ENCODE measurements at places on chromosomes 12 and 14.

- DNase-seq = no peak
Measured at GRCh38 chr14:50631408-50631821, 36.7 kb downstream of the SAV1 start.

- DNase-seq = no peak
Measured at GRCh38 chr14:76950055-76951020, 78.2 kb downstream of the IRF2BPL start.

GRCh38 chr12:93122569-93123091 is 193.5 kb upstream of the EEA1 start:
- DNase-seq = no peak

- DNase-seq = no peak
Measured at GRCh38 chr12:74349925-74350324, 187.7 kb upstream of the ATXN7L3B start.

GRCh38 chr12:43072431-43072830 is 479.6 kb downstream of the ADAMTS20 start:
- no peak for DNase-seq

DNA sequence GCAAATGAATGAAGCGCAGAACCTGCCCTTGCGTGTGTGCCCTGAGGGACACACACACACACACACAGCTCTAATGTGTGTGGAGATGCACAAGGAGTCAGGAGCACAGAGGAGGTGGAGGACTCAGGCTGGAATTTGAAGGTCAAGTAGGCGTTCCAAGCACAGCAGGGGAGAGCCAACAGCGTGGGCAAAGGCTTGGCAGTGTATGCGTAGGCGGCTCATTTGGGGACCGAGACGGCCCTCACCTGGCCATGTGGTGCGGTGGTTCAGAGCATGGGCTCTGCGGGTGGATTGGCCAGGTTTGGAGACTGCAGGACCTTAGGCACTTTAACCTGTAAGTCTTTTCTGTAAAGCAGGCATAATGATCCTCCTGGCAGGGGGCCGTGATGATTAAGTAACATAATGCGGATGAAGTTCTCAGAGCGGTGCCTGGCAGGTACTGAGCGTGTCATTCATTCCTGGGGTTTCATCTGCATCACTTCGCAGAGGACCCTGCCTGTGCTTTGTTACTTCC is 69.5 kb upstream of the SLC24A4 start:
- DNase-seq = no peak

DNA sequence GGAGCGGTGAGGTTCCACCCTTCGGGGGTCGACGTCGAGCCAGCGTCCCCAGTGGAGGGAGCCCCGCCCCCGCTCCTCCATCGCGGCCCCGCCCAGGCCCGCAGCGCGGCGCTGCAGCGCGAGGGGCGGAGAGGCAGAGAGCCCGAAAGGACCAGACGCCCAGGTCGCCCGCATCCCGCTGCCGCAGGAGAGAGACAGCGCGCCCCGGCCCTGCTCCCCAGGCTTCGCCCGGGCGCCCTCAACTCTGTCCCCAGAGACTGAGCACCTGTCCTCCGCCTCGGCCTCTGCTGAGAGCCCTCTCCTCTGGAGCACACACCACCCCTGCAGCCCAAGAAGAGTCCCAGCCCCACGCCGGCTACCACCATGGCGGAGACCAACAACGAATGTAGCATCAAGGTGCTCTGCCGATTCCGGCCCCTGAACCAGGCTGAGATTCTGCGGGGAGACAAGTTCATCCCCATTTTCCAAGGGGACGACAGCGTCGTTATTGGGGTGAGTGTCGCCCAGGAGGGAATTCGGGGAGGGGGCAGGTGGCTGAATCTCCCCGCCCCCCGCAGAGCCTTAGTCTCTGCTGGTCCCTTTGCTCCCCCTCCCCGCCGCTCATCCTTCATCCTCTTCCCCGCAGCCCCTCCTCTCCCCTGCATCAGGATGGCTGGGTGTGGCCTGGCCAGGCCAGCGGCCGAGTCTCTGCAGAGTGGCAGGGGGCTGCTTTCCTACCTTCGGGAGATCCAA is at the start of gene KIF5A:
Gene KIF5A, plus strand, starts transcription at position 136 of the 732 bp plus-strand sequence. Its CDS starts 228 bp downstream, at position 364.
- DNase-seq = no peak

DNA sequence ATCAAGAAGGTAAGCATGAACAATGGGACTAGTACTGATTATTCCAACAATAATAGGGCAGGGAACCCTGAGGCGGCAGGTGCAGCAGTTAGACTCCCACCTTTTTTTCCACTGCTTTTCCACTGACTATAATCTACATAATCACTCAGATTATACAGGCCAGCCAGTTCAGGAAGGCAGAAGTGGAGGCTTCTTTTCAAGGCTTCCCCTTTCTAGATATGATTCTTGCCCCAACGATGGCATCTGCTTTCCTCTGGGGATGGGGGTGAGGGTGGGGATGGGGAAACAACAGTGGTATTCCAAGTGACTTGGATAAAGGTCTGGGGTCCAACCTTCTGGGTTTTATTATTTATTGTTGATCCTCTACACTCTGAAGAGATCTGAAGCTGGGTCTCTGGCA is 331 bp downstream of the NCKAP1L start:
- DNase-seq = no peak

- no peak for DNase-seq
Measured at GRCh38 chr14:75725481-75725880, 64.4 kb downstream of the TTLL5 start.

DNA sequence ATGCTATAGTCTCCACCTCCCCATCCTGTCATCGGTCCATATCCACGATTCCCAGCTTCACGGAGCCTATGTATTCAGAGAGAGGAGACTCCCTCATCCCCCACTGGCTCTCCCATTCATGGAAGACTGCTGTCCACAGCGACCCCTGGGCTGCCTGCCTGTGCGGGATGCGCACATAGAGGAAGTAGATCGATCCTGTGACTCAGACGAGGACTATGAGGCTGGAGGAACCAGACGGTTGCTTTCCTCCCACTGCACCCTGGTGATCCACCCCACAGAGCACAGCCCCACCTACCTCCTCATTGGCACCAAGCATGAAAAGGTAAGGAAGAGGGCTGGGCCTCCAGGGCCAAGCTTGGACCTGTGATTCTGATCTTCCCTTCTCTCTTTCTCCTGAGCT is 24.4 kb downstream of the PIGH start:
- DNase-seq = peak; percentile 40

- no peak for DNase-seq
Measured at GRCh38 chr14:58054100-58054499, 97.9 kb downstream of the ARMH4 start.

DNA sequence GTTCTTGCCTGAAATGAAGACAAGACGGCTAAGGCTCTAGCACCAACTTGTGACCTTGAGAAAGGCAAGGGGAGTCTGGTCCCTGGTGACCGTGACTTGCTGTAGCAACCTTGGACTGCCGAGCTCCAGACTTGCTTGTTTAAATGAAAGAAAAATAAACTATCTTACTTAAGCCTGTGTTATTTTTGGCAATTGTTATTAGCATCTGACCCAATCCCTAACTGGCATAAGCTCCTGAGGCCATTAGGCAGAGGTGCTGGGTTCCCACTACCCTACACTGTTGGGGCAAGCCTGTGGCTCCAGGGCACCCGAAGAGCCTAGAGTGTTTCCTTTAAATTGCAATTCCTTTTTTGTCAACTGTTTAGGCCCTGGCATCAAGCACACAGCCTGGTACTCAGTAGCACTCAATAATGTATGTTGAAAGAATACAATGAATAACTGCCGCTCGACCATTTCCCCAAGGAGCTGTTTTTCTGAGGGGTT is 106.9 kb upstream of the HIF1A start:
- no peak for DNase-seq

GRCh38 chr12:66920205-66920604 is 241.3 kb upstream of the GRIP1 start:
- no peak for DNase-seq
